ENCODE measurements at places on chromosomes 7 and 10. TPM values are rescaled to one million over a fixed set of nuclear protein-coding genes. Genes with fewer than 3 reads are reported as not detected.
A peak's percentile ranks its signal among the peaks of the same experiment; 100 is the strongest.

DNA sequence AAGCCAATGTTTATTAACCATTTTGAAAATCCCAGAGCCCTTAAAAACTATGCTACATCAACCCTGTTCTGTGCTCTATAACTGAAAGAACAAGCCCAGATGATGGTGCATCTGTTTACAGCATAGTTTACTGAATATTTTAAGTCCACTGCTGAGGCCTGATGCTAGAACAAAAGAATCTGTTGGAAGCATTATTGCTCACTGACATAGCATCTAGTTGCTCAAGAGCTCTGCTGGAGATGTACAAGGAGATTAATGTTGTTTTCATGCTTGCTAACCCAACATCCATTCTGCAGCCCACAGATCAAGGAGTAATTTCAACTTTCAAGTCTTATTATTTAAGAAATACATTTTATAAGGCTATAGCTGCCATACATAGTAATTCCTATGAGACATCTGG lies 181.3 kb upstream of the FEZF1 start:
- no peak for DNase-seq

- DNase-seq = peak; percentile 36
Observed at GRCh38 chr7:24576171-24577025, 3.1 kb downstream of the PALS2 start.

Gene LBX1
- not detected for total RNA-seq

GRCh38 chr7:81430761-81431160 lies 339.1 kb downstream of the HGF start:
- DNase-seq = peak; percentile 50

GRCh38 chr7:81002421-81002820 lies 83.6 kb upstream of the SEMA3C start:
- DNase-seq = no peak

- no peak for DNase-seq
Observed at GRCh38 chr10:112790030-112790429, 160.0 kb upstream of the TCF7L2 start.

GRCh38 chr7:140435252-140435895 lies 31.5 kb downstream of the RAB19 start:
- no peak for DNase-seq

DNA sequence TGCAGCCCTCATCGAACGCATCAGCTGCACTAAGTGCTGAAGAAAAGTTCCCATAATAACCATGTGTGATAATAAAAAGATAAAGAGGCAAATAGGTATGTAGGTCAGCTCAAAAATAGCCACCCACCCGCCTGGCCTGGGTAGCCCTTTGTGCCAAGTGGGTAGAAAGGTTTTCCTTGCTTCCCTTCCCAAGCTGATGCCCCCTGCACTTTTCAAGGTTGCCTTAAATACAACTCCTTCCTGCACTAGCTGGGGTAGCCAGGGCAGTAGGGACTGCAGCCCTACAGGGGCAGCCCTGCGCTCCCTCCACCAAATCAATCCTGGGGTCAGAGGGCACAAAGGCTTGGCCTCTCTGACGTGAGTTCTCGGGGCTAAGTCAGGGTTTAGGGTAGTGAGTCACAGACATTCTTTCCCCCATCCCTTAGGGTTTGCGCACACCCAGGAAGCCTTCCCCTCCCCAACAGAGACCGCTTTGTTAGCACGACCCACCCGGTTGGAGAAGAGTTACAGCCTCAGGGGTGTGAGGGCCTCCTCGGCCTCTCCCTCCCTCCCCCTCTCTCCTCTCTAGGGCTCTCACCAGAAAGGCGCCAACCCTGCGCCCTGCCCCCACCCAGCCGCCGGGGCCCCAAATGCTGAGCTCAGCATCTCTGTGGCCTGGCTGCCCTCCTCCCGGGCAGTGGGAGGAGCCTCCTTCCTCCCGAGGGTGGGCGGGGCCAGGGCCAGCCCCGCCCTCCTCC lies 13.3 kb upstream of the DDIT4 start:
- DNase-seq = no peak

Gene TYW1B
- total RNA-seq = 8.9 TPM

Gene NACAD
- 0.85 TPM for total RNA-seq

- no peak for DNase-seq
Observed at GRCh38 chr7:92010215-92010614, 69.6 kb downstream of the AKAP9 start.

GRCh38 chr7:73470208-73470607 lies 36.6 kb downstream of the FZD9 start:
- no peak for DNase-seq

DNA sequence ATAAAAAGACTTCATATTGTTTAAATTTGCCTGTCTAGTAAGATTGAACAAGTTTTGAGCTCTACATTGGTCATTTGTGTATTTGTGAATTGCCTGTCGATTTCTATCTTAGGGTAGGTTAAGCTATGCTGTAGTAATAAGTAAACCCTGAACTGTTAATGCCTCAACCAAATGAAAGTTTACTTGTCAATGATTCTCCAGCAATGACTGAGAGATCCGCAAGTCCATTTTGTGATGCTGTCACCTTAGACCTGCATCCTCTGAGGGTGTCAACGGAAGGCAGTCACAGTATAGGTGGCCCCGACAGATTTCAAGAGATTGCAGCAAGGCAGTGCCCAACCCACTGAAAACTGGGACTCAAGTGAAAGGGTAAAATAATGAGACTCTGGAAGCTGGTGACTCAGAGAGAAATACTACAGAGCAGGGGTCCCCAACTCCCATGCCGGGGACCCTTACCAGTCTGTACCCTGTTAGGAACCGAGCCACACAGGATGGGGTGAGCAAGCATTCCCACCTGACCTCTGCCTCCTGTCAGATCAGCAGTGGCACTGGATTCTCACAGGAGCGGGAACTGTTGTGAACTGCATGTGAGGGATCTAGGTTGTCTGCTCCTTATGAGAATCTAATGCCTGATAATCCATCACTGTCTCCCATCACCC lies 10.8 kb upstream of the PHYH start:
- no peak for DNase-seq

Gene TFR2
- total RNA-seq = 0.85 TPM

GRCh38 chr7:140646931-140647647 lies 6.5 kb upstream of the DENND2A start:
- no peak for DNase-seq

GRCh38 chr10:125023862-125024496 lies 82.1 kb downstream of the ZRANB1 start:
- DNase-seq = no peak
